ENCODE measurements at places on chromosomes 1 and 21. TPM values are rescaled to one million over a fixed set of nuclear protein-coding genes. Genes with fewer than 3 reads are reported as not detected.

Gene PCP4L1
- not detected for total RNA-seq

Gene PEX19
- 55.1 TPM for total RNA-seq

Gene NECTIN4
- not detected for total RNA-seq

Gene PPFIA4
- total RNA-seq: 1.9 TPM

Gene LYPLA2
- 82.9 TPM for total RNA-seq

Gene TCHH
- total RNA-seq: 0.28 TPM

Gene CRP
- 0.90 TPM for total RNA-seq

Gene AADACL4
- total RNA-seq: not detected

Gene PDZK1
- total RNA-seq: 2.3 TPM

Gene C1orf115
- 3.9 TPM for total RNA-seq

Gene RIMS3
- 5.7 TPM for total RNA-seq

Gene IGSF3
- 9.3 TPM for total RNA-seq

- no peak overlapping the region for H3K27ac ChIP-seq
- DNase-seq: no peak
- H3K4me1 ChIP-seq: no peaks in the 10 kb centered on the region
- no peaks in the 10 kb centered on the region for H3K27me3 ChIP-seq
Measured at GRCh38 chr1:69172003-69173000, 395.4 kb upstream of the LRRC7 start.

GRCh38 chr1:11379851-11380250 is 99.1 kb upstream of the DISP3 start:
- DNase-seq: no peak
- no peaks in the 10 kb centered on the region for H3K4me1 ChIP-seq
- no peak overlapping the region for H3K27ac ChIP-seq
- no peaks in the 10 kb centered on the region for H3K27me3 ChIP-seq
- no peaks in the 10 kb centered on the region for H3K36me3 ChIP-seq

DNA sequence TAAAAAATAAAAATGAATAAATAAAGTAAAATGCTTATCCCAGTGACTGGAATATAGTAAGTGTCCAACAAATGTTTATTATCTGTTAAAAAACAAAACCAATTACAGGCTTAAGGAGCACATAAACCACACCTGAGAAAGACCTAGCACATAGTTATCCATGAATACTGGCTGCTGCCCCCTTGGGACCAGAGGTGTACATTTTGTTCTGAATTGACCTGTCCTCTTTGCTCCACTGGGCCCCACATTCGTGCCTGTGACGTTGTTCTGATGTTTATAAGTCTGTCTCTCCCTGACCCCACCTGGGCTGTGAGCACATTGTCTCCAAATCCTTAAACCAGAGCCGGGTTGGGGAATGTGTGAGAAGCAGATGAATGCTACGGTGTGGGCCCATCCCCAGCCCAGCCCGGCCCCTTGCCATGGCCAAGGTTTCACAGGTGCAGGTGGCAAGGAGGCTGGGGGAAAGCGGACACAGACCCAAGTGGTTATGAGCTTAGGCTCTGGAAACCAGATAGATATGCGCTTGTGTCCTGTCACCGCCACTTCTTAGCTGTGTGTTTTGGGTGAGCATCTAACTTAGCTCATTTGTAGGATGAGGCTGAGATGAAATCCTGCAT is 29.1 kb downstream of the OPRD1 start:
- H3K27me3 ChIP-seq: no peaks in the 10 kb centered on the region
- H3K27ac ChIP-seq: no peak overlapping the region
- no peak overlapping the region for H3K4me3 ChIP-seq
- H3K4me1 ChIP-seq: peaks cover 5% of the 10 kb centered on the region
- no peak for DNase-seq

DNA sequence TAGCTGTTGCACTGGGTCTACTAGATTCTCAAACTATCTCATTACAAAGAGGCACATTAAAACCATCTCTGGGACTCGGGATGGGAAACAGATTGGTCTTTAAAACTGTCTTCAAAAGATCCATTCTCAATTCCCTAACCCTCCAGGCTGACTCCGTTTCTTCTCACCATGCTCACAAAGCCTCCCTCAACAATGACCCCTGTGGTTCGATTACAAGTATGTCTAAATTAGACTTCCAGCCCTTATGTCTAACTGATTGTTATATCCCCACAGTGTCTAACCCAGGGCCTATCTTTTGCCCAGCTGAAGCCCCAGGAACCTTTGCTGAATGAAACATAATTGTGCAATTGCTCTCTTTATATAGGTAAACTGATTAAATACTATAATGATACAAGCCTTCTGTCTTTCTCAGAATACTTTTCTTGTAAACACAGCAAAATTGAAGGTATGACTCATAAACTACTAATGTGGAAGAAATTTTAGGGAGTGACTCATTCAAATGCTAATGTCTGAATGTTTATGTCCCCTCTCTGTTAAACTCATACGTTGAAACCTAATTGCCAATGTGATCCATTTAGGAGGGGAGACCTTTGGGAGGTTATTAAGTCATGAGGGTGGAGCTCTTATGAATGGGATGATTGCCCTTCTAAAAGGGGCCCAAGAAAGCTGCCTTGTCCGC is 65.6 kb upstream of the DAB1 start:
- no peak overlapping the region for H3K4me3 ChIP-seq
- no peaks in the 10 kb centered on the region for H3K36me3 ChIP-seq
- H3K27ac ChIP-seq: no peak overlapping the region
- no peak for DNase-seq
- no peaks in the 10 kb centered on the region for H3K4me1 ChIP-seq

GRCh38 chr21:36965720-36966065 is 776 bp downstream of the HLCS start:
- DNase-seq: no peak
- H3K36me3 ChIP-seq: no peaks in the 10 kb centered on the region
- H3K27ac ChIP-seq: peak overlapping the region; percentile 51
- peak overlapping the region; percentile 64 for H3K4me3 ChIP-seq
- peaks cover 11% of the 10 kb centered on the region for H3K4me1 ChIP-seq
- H3K27me3 ChIP-seq: no peaks in the 10 kb centered on the region

GRCh38 chr1:34190692-34191091 is 14.0 kb downstream of the C1orf94 start:
- H3K4me3 ChIP-seq: no peak overlapping the region
- H3K4me1 ChIP-seq: no peaks in the 10 kb centered on the region
- no peak for DNase-seq
- no peak overlapping the region for H3K27ac ChIP-seq

GRCh38 chr1:4307468-4307845 is 347.0 kb upstream of the AJAP1 start:
- no peak for DNase-seq
- no peaks in the 10 kb centered on the region for H3K4me1 ChIP-seq

GRCh38 chr1:162212713-162213112 is 143.2 kb downstream of the NOS1AP start:
- peaks cover 89% of the 10 kb centered on the region for H3K4me1 ChIP-seq
- no peaks in the 10 kb centered on the region for H3K27me3 ChIP-seq
- DNase-seq: no peak

GRCh38 chr21:45555557-45556301 is 13.5 kb upstream of the SLC19A1 start:
- peak; percentile 81 for DNase-seq
- H3K27ac ChIP-seq: peak overlapping the region; percentile 44
- H3K27me3 ChIP-seq: no peaks in the 10 kb centered on the region
- H3K4me1 ChIP-seq: peaks cover 6% of the 10 kb centered on the region
- H3K36me3 ChIP-seq: no peaks in the 10 kb centered on the region

DNA sequence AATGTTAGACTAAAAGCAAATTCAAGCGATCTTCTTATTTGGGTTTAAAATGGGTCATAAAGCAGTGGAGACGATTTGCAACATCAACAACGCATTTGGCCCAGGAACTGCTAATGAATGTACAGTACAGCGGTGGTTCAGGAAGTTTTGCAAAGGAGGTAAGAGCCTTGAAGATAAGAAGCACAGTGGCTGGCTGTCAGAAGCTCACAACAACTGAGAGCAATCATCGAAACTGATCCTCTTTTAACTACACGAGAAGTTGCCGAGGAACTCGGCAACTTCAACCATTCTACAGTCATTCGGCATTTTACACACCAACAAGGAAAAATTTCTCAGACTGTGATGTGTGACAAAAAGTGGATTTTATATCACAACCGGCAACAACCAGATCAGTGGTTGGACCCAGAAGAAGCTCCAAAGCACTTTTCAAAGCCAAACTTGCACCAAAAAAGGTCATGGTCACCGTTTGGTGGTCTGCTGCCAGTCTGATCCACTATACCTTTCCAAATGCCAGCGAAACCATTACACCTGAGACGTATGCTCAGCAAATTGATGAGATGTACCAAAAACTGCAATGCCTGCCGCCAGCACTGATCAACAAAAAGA is 47.9 kb downstream of the ASH1L start:
- no peaks in the 10 kb centered on the region for H3K27me3 ChIP-seq
- DNase-seq: no peak
- H3K27ac ChIP-seq: no peak overlapping the region
- H3K36me3 ChIP-seq: no peaks in the 10 kb centered on the region
- H3K4me3 ChIP-seq: no peak overlapping the region

DNA sequence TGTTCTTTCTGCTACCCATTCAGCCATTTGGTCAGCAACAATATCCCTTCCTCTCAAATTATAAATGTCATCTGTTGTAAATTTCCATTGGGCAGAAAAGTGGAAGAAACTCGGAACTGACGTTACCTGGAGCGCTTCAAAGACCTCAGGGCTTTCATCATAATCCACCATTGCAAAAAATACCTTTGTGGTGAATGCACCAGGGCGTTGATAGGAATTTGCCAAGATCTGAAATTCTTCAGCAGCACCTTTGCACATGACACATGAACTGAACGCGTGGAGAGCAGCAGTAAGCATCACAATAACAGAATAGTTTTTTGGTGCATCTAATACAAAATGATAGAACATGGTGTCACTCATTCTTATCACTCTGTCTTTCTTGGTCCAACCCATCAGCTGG is 3.1 kb upstream of the TEKT2 start:
- no peaks in the 10 kb centered on the region for H3K4me1 ChIP-seq
- H3K36me3 ChIP-seq: no peaks in the 10 kb centered on the region
- no peak overlapping the region for H3K4me3 ChIP-seq
- H3K27me3 ChIP-seq: no peaks in the 10 kb centered on the region
- no peak overlapping the region for H3K27ac ChIP-seq

GRCh38 chr1:102103646-102104045 is 106.9 kb upstream of the OLFM3 start:
- H3K36me3 ChIP-seq: no peaks in the 10 kb centered on the region
- no peak for DNase-seq
- H3K27me3 ChIP-seq: no peaks in the 10 kb centered on the region
- no peak overlapping the region for H3K4me3 ChIP-seq
- H3K4me1 ChIP-seq: no peaks in the 10 kb centered on the region
- no peak overlapping the region for H3K27ac ChIP-seq

GRCh38 chr1:196152975-196153374 is 455.3 kb downstream of the KCNT2 start:
- H3K4me1 ChIP-seq: no peaks in the 10 kb centered on the region
- DNase-seq: no peak
- no peak overlapping the region for H3K27ac ChIP-seq
- H3K36me3 ChIP-seq: no peaks in the 10 kb centered on the region
- no peaks in the 10 kb centered on the region for H3K27me3 ChIP-seq

- DNase-seq: no peak
- no peaks in the 10 kb centered on the region for H3K4me1 ChIP-seq
- H3K4me3 ChIP-seq: no peak overlapping the region
- H3K36me3 ChIP-seq: no peaks in the 10 kb centered on the region
- H3K27ac ChIP-seq: no peak overlapping the region
Measured at GRCh38 chr1:219689774-219690173, 76.9 kb upstream of the ZC3H11B start.

DNA sequence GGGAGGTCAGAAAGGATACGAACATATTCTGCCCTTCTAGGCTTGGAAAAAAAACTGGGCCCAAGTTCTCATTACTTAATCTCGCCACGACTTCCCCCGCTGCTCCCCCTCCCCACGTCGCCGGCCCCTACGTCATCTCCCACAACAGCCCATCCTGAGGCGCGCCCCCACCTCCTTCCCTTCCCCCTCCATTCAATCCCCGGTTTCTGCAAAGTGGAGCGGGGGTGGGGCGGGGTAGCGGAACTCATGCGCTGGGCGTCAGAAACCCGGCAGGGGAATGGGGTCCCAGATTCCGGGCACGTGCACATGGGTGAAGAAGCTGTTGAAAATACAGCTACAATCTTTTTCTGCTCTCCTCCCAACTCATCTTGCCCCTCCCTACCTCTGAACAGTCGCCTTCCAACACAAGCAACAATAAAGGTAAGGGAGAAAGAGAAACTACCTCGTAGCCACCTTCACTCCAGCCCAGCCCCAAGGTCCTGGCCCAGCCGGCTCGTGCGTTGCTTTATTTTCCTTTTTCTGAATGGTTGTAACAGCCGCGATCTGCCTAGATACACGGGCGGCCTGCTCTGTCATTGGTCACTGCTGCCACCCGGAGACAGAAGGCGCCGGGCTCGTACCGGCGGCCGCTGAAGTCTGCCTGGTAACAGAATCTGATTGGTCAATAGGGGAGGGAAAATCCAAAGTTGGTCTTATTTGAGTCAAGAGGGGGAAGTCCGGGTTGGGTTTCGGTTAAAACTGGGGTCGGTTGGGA is at the start of gene RFX5:
Gene RFX5, minus strand, starts transcription at position 484 of the 754 bp plus-strand sequence. CDS start 932 bp downstream, outside the sequence.
- peak within 1 kb of the TSS; percentile 93 for H3K27ac ChIP-seq
- no peaks in the 10 kb centered on the region for H3K27me3 ChIP-seq
- H3K36me3 ChIP-seq: peaks cover 8% of the 10 kb centered on the region
- peak within 1 kb of the TSS; percentile 84 for H3K4me3 ChIP-seq
- peak; percentile 95 for DNase-seq

DNA sequence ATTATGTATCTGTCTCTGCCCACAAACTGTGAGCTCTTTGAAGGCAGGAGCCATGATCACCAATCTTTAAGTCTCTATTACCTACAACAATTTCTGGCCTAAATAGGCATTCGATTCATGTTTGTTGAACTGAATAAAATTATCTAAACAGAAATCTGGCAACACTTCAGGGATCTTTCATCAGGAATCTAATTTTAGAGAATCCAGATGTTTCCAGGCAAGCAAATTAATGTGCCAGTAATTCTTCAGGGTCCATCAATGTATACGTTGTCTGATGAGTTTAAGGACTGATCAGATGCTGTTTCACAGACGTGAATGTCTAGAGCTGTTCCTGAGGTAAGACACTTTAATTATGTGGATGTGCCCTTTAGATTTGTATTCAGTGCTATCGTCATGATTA is 524.4 kb downstream of the PTPRC start:
- no peaks in the 10 kb centered on the region for H3K27me3 ChIP-seq
- H3K27ac ChIP-seq: no peak overlapping the region
- no peaks in the 10 kb centered on the region for H3K36me3 ChIP-seq
- no peaks in the 10 kb centered on the region for H3K4me1 ChIP-seq
- H3K4me3 ChIP-seq: no peak overlapping the region
